ENCODE measurements at places on chromosomes 7 and 10.

DNA sequence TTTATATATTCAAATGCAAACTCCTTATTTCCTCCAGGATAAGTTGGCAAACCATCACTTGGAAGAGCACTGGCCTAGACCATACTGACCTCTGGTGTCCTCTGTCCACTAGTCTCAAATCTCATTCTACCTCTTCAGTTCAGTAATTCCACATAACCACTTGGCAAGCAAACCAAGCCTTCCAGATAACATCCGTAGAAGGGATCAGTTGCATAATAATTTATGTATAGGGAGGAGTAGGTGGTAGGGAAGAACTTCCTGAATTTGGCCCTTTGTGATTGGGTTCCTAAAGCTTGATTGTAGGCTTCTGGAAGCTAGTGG lies 55.0 kb downstream of the WAC start:
- DNase-seq: no peak

GRCh38 chr10:110487411-110488331 lies 10.0 kb upstream of the DUSP5 start:
- DNase-seq: no peak

- no peak for DNase-seq
Observed at GRCh38 chr10:21260506-21261149, 264.9 kb downstream of the SKIDA1 start.

DNA sequence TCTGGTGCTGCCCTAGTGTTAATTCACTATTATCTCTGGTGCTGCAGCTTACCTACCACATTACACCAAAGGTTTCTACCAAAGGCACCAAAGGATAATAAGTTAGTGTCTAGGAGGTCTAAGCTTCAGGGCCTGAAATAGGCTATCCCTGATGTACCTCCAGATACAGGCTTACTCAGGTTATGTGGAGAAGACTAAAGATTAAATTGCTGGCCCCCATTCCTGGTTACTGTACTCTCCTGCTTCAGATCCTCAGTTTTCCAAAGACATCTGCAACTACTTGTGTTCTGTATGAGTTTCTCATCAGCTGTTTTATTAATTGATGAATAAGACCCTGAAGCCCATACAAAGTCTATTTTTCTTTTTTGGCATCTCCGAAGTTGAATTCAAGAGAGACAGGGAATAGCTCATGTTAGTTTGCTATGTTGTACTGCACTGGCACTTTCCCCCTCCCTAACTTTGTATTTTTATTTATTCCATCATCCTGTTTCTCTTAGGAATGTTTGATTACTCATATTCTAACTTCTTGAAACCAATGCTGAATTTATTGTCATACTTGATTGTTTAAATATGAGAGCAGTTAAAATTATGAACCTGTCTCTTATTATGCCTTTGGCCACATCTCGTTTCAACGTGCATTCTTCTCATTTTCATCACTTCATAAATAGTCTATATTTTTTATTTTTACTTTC lies 85.9 kb downstream of the PON1 start:
- no peak for DNase-seq

- DNase-seq: no peak
Observed at GRCh38 chr10:8044908-8045725, 9.4 kb upstream of the GATA3 start.

DNA sequence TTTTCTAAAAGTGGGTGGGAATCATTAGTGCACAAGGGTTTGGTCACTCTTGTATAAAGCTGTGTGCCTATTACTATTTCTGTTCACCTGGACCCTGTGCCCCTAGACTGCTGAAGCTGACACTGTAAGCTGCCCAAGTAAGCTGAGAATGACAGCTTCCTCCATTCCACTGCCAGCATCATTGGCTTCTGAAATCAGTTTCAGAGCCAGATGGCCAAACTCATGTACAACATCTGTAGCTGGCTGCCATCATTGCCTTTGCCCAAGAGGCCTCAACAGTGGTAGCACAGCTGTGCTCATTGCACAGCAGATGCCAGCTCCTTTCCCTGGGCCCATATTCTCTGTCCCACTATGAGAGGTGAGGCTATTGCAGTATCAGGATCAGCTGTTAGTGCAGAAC lies 165.7 kb downstream of the CPEB3 start:
- DNase-seq: no peak

DNA sequence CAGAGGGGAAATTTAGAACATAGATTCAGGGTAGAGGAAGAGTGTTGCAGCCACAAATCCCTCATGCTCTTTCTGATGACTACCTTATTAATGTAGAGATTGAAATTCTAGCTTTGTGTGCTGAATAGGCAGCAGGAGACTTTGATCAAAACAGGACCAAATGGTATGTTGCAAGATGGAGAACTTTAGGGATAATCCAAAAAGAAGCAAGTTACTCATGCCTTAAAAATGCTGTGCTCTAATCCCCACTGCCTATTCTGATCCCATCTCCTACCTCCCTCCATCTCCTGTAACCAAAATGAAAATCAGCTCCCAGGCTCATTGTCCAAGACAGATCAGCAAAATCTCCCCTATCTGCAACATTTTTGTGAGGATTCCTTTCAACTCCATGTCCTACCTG lies 31.3 kb downstream of the CH25H start:
- no peak for DNase-seq

DNA sequence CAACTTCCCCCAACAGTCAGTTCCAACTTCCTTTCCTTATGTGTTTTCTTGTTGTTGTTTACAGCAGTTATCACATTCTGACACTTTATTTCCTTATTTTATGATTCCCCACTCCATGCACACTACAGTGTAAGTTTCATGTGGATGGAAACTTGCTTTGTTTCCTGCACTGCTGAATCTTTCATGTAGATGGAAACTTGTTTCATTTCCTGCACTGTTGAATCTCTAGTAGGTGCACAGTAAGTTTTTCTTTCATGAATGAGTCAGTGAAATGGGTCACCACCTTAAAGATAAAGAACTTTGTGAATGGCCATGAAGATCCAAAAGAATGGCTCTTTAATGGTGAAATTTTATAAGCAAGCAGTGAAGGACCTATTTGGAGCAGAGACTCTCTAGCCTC lies 61.4 kb downstream of the SHOC2 start:
- no peak for DNase-seq

- DNase-seq: no peak
Observed at GRCh38 chr7:29859524-29860185, 53.3 kb downstream of the WIPF3 start.

DNA sequence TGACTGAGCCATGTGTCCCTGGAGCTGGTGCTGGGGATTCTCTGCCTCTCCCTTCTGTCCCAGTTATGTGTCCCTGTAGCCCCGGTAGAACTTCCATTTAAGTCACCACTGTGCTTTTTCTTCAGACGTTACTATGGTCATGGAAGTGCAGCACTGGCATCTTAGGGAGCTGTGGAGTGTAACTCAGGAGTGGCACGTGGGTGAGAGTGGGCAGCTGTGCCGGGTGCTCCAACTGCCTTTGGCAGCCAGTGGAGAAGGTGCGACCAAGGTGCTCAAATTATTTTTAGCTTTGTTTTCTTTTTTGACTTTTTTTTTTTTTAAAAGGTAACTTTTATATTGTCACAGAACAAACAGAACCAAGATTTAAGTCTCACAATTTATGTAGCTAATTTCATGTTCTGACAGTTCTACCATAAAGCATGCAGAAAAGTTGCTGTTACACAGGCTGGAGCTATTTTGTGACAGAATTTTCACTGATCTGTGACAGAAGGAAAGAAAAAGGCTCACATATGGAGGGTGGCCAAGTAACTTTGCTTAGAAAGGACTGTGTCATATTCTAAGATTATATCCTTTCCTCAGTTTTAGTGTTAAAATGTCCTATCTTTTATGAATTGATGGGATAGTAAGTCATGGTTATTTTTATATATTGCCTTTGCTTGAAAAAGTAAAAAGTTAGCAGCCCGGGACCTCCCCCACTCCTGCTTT lies 73.9 kb downstream of the SH2D4B start:
- no peak for DNase-seq

Measured in stimulated activated CD8-positive, alpha-beta memory T cell treated with anti-CD3 and anti-CD28 coated beads, Interleukin-2, amount 100 ng/mL, for 1 hour (primary cell).